AG20443 (cell line): ENCODE measurements at places on chromosomes 3 and 15.

DNA sequence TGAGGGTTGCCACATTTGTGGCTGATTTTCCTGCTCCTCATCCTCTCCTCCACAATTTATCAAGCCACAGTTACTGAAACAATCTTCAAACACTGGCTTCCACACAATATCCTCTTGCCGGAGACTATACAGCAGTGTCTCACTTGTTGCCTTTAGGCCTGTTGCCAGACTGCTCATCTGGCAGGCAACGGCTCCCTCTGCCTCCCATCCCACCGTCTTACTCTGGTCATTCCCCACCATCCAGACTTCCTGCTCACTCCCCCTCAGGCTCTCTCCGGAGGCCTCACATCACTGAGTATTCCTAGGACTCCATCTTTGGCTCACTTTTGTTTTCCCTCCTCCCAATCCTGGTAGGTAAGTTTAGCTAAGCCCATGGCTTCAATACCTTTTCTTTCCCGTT, 301.9 kb downstream of the IL20RB start:
- no peak for DNase-seq

- DNase-seq = no peak
Observed at GRCh38 chr3:64903006-64903405, 215.2 kb upstream of the ADAMTS9 start.

DNA sequence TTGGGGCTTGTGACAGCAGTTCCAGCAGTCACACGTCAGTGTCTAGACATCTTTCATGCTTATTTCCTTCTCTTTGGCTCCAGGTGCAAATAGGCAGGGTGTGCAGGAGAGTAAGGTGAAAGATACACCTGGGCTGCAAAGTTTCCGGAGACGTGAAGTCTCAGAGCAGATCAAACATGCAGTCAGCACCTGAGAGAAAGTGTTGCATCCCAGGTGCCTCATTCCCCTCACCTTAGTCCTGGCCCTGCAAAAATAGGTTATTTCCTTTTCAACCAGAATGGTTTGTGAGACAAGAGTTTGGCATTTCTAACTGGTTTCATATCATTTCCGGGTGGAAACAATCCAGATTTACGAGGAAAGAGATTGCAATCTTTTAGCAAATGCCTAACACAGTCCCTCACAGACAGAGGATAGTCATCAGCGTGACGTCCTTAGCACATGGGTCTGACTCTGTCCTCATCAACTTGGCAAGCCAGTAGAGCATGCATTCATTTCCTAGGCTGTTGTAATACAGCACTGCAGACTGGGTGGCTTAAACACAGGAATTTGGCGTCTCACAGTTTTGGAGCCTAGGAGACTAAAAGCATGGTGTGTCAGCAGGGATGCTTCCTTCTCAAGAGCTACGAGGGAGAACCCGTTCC, 58.2 kb upstream of the ARRDC4 start:
- DNase-seq = peak; percentile 84

GRCh38 chr3:147756476-147756875, 347.3 kb downstream of the ZIC1 start:
- DNase-seq = no peak

GRCh38 chr15:34812369-34812768, 17.0 kb upstream of the ACTC1 start:
- peak; percentile 29 for DNase-seq
